ENCODE measurements at places on chromosomes 11 and 22.

GRCh38 chr11:111538407-111539114, 2.0 kb upstream of the LAYN start:
- no peak for DNase-seq

DNA sequence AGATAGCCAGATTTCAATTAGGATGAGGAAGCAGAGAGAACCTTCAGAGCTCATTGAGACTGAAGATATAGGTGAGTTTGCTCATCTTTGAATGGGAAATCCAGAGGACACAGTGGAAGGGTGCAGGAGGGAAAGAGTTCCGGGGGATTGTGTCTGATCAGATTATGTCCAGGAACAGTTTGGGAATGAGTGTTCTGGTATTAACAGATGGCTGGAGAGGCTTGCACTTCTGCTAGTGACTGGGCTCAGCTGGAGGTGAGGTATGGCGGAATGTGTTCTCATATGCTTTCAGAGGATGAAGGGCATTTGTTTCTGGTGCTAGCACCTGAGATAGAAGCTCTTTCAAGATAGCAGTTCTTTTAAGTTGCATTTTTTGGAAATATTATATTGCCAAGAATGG, 27.6 kb downstream of the ALKBH3 start:
- no peak for DNase-seq

DNA sequence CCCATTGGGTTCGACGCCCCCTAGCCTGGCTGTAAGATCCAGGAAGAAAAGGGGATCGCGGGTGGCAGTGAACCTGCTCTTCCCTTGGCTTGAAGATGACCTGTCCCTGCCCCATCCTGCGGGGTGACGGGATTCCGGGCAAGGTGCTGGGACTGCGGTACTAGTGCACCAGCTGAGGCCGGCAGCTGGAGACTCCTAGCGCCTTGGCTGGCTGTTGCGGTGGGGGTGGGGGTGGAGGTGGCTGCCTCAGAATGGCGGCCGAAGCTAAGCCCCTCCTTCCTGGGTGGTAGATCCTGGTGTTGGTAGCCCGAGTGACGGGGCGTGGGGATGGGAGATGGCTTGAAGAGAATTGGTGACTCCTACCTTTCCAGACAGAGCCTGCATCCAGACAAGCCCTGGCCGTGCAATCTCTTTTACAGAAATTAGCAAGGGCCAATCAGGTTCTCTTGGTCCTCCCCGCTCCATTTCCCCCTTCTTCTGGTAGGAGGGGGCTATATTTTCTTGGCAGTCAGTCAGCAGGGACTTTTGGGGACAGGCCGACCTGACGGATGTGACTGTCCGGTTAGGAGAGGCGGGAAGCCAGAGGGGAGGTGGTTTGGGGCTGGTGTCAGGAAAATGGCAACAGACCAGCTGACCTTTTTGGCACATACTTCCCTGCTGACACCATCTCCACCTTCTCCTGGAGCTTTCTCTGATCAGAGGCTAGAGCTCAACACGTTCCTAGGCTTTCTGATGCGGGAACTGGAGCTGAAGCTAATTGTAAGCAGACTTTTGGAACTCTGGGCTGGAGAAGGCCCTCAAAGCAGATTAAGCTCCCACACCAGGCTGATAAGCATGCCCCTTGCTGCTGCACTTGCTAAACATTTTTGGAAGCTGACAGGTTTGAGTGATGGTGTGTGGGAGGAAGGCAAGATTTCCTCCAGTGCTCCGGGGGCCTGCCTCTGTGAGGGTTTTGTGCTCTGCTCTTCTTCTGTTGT, 2.0 kb downstream of the NAV2 start:
- DNase-seq, result peak; percentile 74

DNA sequence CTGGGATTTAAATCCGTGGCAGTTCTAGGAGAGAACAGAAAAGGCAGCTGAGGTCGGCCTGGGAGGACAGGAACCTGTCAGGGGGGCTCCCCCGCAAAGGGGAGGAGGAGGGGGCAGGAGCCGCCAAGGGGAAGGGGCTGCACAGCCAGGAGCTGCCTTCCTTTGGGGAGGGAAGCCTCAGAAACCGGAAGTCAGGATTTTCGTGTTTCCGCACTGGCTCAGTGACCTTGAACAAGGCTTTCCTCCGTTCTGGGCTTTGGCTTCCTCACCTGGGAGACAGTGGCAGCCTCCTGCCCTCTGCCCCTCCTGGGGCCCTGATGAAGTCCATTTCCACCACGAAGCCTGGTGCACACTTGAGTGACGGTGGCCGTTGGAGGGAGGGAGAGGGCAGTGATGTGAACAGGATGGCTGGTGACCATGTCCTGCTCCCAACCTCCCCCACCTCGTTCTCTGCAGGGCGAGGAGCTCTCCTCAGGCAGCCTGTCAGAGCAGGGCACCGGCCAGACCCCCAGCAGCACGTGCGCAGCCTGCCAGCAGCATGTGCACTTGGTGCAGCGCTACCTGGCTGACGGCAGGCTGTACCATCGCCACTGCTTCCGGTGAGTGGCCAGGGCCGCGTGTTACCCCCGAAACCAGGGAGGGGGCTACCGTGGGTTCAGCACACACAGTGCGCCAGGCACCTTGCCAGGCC, 12.6 kb downstream of the MICALL1 start:
- no peak for DNase-seq

DNA sequence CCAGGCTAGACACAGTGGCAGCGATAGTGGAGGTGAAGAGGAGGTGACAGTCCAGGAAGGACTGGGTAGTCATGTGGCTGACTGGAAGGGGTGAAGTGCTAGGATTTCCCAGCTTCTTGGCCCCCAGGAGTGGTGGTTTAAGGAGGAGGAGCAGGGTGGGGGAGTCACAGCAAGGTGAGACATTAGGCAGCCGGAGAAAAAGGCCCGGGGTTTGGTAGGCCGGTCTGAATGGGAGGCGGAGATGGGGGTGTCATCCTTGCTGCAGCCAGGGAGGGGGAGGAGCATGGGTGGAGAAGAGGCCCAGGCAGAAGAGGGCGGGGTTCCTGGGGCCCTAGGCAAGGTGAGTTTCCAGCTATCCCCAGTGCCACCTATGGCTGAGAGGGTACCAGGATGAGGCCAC, 6.1 kb downstream of the SIPA1 start:
- no peak for DNase-seq

DNA sequence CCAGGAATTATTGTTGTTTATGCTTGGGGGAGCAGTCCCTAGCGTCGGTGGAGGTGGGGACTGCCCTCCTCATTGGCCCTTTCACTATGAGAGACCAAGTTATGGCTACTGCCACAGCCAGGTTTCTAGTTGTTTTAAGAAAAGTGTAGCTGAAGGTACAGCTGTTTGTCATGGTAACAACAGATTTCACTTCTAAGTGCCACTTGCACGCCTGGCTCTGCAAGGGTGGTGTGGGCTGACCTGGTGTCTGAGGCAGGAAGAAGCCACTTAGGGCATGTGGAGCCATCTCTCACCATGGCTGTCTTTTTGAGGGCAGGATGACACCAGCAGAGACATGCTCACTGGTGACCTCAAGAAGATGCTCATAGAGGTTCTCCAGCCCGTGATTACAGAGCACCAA, 46.3 kb upstream of the MPEG1 start:
- no peak for DNase-seq

DNA sequence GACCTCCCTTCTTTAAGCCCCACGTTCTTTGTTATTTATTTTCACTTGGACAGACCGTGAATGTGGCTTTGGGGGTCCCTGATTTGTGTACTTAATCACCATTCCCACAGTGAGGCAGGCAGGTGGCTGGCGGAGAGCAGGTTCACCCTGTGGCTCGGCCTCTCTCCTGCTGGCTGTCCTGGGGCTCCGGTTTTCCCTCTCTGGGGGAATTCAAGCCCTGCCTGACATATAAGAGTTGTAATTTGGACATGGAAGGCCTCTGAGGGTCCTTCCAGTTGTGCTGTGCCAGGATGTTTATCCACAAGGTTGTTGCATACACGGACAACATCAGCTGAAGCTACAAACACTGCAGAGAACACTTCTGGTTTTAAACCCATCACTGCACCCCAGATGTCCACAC, 824.5 kb downstream of the TBC1D22A start:
- no peak for DNase-seq

DNA sequence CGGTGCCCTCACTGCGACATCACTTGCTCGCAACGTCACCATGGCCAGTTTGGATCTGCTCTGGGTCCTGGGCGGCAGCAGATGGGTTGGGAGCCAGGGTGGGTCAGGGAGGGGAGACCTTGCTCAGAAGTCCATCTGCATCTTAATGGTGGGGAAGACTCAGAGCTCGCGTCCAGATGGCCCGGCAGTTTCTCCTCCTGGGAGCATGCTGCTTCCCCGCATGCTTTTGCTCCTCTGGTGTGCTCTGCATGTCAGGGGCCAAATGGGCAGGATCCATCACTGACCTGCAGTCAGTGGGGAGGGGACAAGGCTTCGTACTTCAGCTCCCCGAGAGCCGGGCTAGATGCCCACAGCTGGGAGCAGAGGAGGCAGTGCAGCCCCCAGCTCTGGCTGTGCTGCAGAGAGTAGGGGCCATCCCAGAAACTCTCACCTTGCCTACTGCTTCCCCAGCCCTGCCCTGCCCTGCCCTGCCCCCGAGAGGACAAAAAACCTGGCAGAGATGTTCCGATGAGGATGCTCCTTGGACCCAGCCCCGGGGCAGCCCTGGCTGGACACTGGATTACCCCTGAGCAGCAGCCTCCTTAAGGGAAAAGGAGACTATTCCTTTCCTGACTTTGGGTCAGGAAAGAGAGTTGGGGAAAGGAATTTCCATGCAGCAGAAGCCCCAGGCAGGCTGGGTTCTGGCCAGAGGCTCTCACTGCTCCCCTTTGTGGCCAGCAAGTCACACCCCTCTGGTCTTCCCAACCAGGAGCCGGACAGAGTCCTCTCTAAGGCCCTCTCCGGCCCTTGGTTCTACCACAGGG, 149.9 kb downstream of the PKNOX2 start:
- no peak for DNase-seq

GRCh38 chr11:115317277-115318185, 186.7 kb downstream of the CADM1 start:
- DNase-seq, result no peak

- DNase-seq, result no peak
Observed at GRCh38 chr11:2186669-2187279, 15.2 kb upstream of the TH start.

DNA sequence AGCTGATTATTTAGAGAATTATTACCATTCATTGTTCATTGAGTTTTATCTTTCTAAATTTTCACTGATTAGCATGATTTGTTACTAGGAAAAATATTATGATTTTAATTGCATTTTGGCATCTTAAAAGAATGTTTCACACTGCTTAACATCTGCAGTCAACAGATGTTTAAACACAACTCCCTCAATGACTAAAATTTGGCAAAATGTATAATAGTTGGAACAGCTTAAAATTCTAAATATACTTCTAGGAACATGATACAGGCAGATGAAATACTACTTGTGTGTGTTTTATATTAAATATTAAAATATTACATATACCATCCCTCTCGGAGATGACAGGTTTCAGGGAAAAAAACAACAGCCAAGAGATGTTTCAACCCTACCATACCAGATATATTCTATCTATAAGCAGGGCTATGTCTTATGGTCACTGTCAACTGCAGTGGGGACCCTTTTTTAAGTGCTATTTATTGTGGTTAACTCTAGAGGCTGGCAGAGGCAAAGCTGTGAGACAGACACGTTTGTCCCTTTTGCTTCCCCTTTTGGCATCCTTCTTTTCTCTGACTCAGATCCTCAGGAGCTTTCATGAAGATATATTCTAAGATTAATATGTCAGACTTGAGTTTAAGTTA, 81.9 kb downstream of the BDNF start:
- DNase-seq, result no peak

- DNase-seq, result peak; percentile 31
Observed at GRCh38 chr11:45110562-45110961, 35.9 kb upstream of the PRDM11 start.

DNA sequence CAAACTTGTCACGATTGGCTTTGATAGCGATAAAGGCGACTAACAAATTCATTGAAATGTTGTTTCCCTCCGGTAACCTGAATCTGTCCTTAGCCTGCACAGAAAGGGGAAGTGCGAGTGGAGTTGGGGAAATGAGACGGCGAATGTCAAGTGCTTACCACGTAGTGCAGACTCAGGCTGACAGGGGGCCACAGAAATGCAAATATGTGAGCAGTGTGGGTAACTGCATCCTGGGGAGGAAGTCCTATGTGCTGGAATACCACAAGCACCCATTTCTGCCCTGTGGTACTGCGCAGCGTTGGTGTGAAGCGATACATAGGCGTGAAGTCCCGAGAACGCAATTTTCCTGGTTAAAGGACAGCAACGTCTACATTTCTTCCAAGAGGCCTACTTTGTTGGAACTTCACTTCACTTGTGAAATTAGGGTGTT, 869 bp upstream of the EIF4ENIF1 start:
- DNase-seq, result peak; percentile 48

DNA sequence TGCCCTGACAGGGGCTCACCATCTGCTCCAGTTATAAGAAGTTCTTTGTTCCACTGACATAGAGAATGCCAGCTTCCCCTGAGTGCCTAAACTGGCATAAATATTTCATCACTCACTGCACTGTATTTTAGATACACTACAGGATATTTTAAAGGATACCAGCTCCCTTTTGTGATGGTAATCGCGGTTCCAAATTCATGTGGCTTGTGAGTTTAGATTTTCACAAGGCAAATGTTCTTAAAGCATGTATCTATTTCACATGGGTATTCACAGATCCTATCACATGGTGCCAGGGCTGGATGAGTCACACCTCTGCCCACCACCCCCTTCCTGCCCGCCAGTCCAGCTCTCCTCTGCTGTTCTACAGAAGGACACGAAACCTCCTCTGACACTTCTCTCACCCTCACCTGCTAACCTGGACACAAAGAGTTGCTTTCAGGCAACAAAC, 105.5 kb downstream of the KCNC1 start:
- no peak for DNase-seq

DNA sequence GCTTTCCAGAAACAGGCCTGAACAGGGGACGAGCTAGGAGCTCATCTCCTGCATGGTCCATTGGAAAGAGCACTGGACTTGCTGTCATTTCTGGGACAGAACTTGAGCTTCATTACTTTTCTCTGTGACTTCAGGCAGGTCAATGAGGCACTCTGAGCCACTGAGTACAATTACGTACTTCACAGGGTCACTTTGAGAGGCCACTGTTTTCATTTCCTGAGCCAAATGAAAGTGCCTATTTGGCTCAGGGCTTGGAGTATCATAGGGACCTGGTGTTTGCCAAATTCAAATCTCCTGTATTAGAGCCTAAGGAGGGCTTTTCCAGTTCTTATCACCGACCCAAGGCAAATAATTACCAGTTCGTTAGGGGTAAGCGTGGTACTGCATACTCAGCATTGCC, 319.3 kb downstream of the CADM1 start:
- no peak for DNase-seq

GRCh38 chr22:22713416-22713815, 69.0 kb downstream of the GGTLC2 start:
- DNase-seq, result no peak

DNA sequence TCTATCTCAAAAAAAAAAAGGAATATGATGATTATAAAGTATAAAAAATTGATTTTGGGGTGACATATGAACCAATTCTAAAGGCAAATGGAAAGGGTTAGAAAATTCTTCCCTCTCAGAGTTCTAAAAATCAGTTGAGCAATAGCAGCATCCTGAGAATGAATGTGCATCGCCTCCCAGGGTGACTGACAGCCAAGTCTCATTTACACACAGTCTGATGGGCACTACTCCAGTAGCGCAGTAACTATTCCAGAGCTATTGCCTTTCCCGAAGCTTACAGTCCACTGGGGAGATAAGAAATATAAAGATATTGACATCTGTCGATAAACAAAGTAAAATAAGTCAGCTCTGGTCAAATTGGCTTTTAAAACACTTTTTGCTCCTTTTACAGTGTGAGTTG, 32.3 kb upstream of the SORL1 start:
- DNase-seq, result no peak

GRCh38 chr11:83543706-83544439, 257.7 kb upstream of the CCDC90B start:
- no peak for DNase-seq

All from HS-5 (cell line).